Caki2 (cell line): ENCODE measurements at places on chromosomes 7 and 10.

GRCh38 chr10:99609186-99609585 lies 11.1 kb downstream of the SLC25A28 start:
- no peak for DNase-seq

DNA sequence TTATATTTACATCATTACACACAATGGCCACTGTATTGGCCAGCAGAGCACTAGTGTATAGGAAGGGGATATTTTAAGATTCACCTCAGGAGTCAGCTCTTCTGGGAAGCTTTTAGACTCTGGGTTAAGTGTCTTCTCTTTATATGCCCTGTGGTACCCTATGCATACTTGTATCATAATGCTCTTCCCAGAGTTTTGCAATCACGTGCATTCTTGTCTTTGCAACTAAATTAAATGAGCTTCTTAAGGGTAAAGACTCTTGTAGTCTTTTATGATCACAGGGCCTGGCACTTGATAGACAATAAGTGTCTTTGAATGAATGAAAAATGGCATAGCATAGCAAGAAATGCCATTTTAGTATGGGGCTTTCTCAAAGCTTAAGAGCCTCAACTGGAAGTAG lies 35.4 kb upstream of the ARMS2 start:
- DNase-seq = no peak

GRCh38 chr10:35961501-35961900 lies 319.4 kb upstream of the FZD8 start:
- DNase-seq = no peak

- no peak for DNase-seq
These were observed 267.0 kb downstream of the MAD1L1 start for GRCh38 chr7:1965579-1966294.

DNA sequence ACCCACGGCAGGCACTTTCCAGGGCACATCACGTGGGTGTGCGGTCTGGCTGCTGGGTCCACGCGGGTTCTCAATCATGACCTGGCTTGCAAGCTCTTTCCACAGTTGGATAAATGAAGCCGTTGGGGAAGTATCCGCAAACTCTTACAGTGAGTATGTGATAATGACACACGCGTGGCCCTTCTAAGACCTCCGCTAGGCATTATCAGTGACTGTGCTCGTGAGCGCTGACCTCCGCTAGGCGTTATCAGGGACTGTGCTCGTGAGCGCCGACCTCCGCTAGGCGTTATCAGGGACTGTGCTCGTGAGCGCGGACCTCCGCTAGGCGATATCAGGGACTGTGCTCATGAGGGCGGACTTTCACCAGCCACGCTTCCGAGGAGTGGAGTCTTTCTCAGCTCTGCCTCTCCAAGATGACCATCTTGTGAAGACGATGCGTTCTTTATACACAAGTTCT lies 107.0 kb downstream of the WDR37 start:
- no peak for DNase-seq

DNA sequence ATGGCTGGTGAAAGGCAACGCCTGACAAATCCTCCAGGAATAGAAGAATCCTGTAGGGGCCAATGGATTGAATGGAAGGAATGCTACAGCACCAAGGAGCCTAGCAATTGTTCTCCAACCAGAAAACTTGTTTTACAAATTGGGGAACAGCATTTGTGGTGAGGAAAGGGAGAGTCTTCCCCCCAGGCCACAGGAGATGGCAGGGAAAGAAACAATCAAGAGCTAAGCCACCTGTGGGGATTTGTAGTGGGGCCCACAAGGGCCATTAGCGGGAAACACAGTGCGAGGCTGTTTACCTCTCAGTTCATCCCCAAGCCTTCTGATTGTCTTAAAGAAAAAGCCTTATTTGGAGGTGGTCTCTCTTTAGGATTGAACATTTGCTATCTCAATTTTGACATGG lies 48.5 kb upstream of the KCNMA1 start:
- DNase-seq = no peak
